ENCODE measurements at places on chromosomes 1 and 21.

GRCh38 chr1:244461245-244462071, at the start of gene CATSPERE:
TSS of gene CATSPERE (plus strand) at chr1:244461273. CDS start at chr1:244461430, 157 bp downstream.
- DNase-seq, result peak; percentile 61

DNA sequence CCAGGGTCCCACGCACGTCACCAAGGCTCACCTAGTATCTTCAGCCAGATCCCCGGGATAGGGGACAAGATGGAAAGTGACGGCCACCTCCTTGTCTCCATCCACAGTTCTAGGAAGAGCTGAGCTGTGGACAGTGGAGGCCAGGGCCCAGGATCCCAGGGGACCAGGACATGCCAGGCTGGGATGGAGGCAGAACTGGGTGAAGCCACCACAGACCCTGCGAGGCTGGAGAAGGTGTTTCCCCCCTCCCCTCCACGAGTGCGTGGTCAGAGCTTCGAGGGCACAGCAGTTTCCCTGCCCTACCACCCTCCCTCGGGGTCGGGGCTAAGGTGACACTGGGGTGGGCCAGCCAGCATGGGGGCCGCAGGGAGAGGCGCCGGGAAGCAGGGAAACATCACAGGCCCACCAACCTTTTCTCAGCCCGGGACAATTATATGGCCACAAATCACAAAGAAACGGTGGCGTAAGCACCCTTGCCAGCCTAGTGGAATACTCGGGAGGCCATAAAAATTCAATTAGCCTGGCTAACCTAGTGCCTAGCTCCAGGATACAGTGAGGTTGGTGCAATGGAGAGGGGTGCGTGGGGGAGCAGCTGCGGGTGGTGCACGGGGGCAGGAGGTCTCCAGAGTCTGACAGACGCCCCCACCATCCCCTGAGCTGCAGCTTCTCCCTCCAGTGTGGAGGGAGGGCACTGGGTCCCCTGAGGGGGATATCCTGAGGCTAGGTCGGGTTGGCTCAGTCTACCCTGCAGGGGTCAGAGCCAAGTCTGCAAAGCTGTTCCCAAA, 13.4 kb downstream of the DRAXIN start:
- DNase-seq, result no peak

DNA sequence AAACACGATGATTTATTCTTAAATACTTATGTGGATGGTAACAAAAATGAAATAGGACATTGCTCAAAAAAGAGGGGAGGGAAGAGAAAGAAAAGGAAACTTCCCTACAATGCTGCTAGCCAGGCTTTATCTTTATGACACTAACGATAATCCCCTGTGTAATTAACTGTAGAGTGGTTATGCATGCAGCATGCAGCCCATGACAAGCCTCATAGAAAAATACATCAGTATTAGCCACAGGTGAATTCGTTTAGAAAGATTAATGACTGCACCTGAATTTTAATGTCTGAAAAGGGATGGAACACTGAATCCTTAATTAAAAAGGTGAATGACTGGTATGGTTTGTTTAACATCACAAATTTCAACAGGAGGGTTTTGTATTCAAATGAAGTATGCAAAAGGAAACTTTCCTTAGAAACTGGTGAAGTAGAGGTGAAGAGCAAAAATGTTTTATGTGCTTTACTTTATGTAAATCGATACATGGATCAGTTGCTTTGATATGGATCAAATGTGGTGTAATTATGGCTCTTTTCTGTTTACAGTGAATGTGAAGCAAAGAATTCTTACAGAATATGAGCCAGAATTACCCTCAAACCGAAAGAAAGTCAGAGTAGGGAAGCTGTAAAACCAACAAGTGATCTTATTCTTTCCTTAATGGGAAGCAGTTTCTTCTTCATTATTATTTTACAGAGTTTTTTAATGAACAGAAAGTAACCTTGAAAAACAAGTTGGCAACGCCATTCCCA, 569.6 kb upstream of the ADGRL2 start:
- DNase-seq, result no peak

- no peak for DNase-seq
Measured at GRCh38 chr1:159775716-159776115, 5.0 kb upstream of the DUSP23 start.

Measured in WERI-Rb-1 (cell line).